ENCODE measurements at places on chromosomes 3 and 15.
A peak's percentile ranks its signal among the peaks of the same experiment; 100 is the strongest.

DNA sequence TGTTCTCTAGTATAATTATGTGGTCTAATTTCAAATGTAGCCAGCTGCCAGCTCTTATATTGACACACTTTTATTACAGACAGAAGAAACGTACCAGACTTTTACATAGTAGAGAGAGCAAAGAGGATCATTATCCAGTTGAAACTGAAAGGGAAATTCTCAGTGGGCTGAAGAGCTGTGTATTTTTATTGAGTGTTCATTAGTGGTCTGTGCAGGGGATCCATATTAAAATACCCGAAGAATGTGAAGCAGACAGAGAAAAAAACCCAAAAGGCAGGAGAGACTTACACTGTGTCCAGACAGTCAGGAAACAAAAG is 41.3 kb downstream of the MYRIP start:
- DNase-seq = no peak

DNA sequence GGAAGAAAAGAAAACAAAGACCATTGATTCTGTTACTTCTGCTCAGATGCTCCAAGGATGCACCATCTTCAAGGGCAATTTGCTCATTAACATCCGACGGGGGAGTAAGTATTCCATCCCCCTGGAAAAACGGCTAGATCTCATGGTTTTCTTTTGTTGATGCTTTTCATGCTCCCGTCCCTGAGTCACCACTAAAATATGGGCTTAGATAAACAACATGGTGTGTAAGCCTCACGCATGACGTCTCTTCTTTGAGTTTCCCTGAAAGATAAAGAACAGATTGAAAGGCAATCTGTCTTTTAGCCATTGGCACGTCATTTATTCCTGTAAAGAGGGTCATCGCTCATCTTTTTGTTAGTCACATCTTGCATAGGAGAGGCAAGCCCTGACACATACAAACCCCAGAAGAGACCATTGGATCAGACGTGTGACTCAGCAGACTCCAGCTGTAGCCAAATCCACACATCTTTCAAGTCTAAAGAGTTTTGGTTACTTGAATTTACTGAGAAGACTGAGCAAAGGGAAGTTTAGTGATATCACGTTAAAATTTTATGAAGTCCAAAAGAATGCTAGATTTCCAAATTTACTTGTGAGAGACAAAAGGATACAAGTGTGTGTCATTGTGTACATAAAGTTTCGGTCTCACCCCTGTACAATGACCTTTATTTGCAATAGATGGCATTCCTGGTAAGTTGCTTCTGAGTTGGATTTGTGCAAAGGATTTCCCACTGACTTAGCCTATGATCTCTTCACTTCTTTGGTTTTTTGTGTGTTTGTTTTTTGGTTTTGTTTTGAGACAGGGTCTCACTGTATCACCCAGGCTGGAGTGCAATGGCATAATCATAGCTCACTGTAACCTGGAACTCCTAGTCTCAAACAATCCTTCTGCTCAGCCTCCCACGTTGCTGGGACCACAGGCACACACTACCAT is 110.5 kb downstream of the PGPEP1L start:
- DNase-seq = peak; percentile 62

DNA sequence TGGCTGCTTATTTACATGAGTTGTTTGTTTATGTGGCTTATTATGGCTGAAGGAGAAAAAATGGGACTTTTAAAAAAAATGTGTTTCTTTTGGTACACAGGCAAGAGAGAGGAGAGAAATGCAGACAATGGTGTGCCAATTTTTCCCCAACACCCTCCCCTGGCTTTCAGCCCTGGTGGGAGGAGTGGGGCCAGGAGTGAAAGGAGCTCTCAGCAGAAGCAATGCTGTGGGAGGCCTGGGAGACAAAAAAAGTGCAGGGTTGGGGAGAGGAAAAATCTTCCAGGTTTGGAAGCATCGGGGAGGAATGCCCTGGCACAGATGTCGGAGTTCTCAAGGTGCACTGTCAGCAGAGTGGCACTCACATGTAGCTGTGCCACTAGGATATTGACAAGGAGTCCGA is 117.7 kb upstream of the FOXB1 start:
- DNase-seq = no peak

- no peak for DNase-seq
Measured at GRCh38 chr3:13051066-13051465, 22.2 kb downstream of the IQSEC1 start.

GRCh38 chr3:161890147-161890625 is 393.6 kb downstream of the OTOL1 start:
- DNase-seq = peak; percentile 21

GRCh38 chr15:29936353-29937049 is 114.2 kb upstream of the TJP1 start:
- DNase-seq = no peak

GRCh38 chr15:62785881-62786828 is 256.4 kb upstream of the TPM1 start:
- DNase-seq = no peak

GRCh38 chr15:49255966-49256759 is 86.1 kb downstream of the GALK2 start:
- DNase-seq = no peak

DNA sequence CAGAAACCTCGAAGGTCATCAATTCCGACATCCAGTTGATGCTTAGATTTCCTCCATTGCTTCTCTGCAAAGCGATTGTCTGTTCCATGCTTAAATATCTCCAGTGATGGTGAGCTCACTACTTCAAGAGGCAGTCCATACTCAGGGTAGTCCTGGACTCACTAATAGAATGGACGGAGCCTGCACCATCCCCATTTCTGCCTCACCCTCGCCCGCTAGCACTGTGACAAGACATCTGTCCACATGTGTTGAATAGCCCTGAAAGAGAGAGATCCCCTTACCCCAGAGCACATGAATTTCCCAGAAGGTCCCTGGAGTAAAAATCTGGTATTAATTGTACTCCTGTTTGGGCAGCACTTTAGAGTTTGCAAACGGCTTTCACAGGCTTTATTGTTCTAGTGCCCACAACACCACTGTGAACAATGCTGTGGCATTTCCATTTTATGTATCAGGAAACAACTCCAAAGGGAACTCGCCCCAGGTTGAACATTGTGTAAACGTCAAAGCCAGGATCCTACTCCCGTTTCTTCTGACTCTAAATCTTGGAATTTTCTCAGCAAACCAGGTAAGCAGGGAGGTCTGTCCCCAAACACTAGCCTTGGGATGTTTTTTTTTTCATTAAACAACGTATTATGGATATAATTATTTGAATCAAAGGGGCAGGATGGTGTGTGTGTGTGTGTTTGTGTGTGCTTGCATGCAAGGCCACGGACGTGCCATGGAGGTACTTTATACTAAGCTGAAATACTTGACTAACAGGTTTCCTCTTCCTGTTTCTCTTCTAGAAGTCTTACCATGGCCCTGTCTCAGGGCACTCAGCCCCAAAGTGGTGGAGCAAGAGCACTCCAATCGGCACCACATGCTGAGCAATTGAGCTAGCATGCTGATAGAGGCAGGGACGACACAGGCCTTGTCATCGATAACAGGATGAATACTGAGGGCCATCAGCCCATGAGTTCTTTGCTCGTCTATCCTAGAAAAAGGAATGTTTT is 198.3 kb downstream of the OPA1 start:
- DNase-seq = no peak

DNA sequence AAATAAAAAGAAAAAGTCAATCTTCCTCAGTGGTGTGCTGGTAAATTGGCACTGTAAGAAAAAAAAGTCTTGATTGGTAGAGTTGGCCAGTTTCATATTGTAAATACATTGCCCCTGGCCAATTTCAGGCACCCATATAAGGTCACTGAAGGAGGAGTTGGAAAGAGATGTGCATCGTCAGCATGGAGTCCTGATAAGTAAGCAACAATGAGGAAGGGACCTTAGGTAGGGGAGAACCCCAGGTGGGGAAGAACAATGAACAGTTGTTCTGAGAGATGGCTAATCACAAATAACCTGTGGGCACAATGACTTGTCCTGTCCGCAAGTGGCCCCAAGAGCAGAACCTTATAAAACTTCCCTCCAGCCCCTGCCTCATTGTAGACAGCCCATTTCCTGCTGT is 8.6 kb upstream of the CYP8B1 start:
- DNase-seq = no peak

- no peak for DNase-seq
Measured at GRCh38 chr3:89876116-89876515, 768.7 kb downstream of the EPHA3 start.

GRCh38 chr3:46065750-46066256 is 38.5 kb upstream of the XCR1 start:
- no peak for DNase-seq

GRCh38 chr15:42736178-42736792 is 643 bp downstream of the CDAN1 start:
- DNase-seq = peak; percentile 38

DNA sequence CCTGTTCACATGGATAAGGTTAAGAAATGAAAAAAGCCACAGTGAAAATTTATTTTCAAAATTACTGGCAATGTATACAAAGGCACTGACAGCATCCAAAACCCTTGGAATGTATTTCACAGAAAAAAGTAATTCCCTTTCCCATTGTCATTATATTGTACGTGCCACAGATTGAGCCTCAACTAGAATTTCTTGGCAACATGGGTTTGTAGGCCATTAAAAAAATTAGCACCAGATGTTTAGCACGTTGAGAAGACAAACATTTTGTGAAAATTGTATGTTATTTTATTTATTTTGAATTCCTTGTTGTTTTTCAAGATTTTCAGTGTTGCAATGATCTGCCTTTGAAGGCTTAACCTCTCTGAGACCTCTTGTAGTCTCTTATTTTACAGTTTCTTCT is 76.3 kb upstream of the EPHB3 start:
- DNase-seq = no peak

DNA sequence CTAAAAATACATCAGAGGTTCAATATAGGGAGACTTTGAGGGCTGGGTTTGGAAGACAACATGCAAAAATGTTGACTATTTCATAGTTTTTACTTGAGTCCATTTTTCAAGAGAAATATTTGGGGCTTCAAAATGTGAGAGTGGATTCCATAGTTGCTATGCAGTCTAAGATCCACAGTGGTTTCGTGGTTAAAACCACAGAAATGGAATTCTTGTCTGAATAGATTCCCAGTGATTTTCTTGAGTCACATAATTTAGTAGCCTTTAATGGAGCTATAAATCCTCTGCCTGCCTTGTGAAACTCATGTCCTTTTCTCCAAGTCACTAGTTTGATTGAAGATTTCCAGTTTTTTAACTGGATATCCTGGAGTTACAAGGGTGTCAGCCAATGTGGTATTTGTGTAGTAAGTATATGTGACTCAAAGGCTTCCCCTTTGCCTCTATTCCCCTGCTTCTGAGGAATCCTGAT is 94.7 kb upstream of the RBMS3 start:
- no peak for DNase-seq

DNA sequence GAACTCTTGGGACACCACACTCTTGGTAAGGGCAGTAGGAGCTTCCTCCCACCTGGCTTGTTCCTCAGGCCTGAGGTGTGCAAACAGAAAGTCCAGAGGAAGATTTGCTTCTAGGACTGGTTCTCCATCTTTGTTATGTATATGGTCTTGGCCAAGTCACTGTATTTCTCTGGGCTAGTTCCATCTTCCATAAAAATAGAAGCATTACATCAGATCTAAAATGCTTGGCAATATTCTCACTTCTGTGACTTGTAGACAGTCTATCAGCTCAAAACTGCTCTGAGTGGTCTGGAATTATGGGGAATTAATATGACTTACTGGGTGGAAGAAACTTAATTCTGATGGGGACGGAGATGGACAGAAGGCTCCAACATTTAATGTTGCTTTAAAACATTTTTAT is 55.2 kb downstream of the TMEM108 start:
- DNase-seq = no peak

- DNase-seq = no peak
Measured at GRCh38 chr3:62954580-62954979, 79.4 kb upstream of the CADPS start.

GRCh38 chr15:73687351-73687750 is 3.2 kb downstream of the CD276 start:
- DNase-seq = no peak

GRCh38 chr3:123755501-123755900 is 128.6 kb downstream of the MYLK start:
- DNase-seq = no peak

DNA sequence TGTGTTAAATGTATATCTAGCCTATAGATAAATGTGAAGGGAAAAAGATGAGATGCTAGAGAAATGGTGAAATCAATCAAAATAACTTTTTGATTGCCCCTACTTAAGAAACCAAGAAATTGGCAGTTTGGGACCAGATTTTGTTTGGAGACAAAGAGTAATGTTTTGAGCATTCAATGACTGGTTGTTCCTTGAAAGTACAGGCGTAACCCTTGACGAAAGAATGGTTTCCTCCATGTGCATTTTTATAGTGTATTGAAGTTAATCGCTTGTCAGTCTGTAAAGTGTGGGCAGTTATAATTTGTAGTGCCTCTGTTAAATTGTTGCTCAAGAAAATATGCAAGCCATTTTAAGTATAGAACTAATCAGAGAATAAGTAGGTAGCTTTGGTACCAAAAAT is 1.2 kb downstream of the KIF23 start:
- DNase-seq = no peak

DNA sequence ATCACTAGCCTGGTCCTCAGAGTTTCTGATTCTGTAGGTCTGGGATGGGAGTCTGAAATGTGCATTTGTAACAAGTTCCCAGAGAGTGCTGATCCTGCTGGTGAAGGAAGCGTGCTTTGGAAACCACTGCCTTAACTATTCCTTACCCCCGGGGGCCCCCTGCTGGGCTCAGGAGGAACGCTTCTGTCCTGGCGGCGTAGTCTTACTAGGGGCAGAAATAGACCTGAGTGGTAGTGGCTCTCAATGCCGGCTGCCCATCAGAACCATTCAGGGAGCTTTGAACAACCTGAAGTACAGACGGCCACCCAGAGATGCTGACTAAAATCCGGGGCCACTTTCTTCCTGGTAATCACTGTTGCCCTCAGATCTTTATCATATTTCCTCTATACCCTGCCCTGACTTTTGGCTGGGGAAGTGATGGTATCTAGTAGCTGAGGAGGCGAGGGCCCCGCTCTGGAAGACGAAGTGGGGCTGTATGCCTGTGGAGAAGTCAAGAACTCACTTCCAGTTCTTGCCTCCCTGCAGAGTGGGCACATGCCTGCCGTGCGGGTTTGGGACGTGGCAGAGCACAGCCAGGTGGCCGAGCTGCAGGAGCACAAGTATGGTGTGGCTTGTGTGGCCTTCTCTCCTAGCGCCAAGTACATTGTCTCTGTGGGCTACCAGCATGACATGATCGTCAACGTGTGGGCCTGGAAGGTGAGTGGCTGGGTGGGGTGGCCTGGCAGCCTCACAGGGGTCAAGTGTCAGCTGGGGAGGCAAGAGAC is 16.3 kb upstream of the JMJD7 start:
- peak; percentile 65 for DNase-seq

DNA sequence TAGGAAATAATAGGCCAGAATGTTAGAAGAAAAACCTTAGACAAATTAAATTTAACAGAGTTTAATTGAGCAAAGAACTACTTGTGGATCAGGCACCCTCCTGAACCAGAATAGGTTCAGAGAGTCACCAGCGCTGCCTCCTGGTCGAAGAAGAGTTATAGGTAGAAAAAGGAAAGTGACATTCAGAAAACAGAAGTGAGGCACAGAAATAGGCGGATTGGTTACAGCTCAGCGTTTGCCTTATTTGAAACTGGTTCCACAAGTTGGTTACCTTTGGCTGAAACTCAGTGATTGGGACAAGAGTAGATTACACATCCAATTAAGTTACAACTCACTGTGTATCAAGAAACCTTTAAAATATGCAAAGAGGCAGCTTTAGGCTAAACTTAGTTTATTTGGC is 4.4 kb downstream of the AADAC start:
- no peak for DNase-seq

All from H54 (cell line).